Tongue (tissue), 3 donors: ENCODE measurements at places on chromosomes 11 and 22. TPM values are rescaled to one million over a fixed set of nuclear protein-coding genes. Genes with fewer than 3 reads are reported as not detected.

- no peak for DNase-seq
Measured at GRCh38 chr11:13698132-13698531, 29.7 kb downstream of the FAR1 start.

GRCh38 chr22:24162436-24162835 is 18.9 kb upstream of the SUSD2 start:
- DNase-seq = peak; percentile 67

GRCh38 chr11:12963792-12964536 is 45.2 kb upstream of the RASSF10 start:
- DNase-seq = peak; percentile 84

- DNase-seq = no peak
Measured at GRCh38 chr11:104531075-104531474, 367.1 kb upstream of the PDGFD start.

GRCh38 chr22:27776650-27776958 is 25.0 kb downstream of the MN1 start:
- DNase-seq = no peak

PANX2 gene
- total RNA-seq = 0.31 TPM

DNA sequence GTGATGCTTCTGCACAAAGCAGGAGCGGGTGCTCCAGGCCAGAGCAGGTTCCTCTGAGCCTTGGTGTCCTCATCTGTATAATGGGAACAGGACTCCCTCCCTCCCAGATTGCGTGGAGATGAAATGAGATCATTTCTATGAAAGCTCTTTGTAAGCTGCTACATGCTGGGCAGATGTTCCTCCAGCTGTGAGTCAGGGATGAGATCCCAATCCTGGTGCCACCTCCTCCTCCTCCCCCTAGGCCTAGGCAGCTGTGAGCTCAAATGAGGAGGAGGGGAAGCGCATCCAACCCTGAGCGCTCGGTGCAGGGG is 7.0 kb upstream of the CABP2 start:
- no peak for DNase-seq
